ENCODE measurements at places on chromosomes 1 and 21.
A peak's percentile ranks its signal among the peaks of the same experiment; 100 is the strongest.

- DNase-seq, result no peak
Observed at GRCh38 chr1:18090636-18091035, 17.0 kb upstream of the IGSF21 start.

DNA sequence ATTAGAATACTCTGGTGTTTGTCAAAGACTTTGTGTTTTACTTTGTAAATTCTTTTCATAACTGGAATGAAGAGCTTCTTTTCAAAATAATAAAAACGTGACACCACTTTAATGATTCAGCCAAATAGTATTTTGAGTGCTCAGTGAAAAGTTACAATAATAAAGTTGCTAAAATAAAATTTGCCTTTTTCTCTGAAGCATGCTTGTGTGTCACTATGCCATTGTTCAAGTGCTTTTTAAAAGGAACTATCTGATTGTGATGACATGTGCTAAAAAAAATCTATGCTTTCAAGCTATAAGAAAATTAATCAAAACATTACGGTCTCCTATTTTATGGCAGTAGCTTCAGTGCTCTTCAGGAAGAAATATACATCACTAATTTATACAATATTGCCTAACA, 1290.5 kb upstream of the B3GALT2 start:
- no peak for DNase-seq

DNA sequence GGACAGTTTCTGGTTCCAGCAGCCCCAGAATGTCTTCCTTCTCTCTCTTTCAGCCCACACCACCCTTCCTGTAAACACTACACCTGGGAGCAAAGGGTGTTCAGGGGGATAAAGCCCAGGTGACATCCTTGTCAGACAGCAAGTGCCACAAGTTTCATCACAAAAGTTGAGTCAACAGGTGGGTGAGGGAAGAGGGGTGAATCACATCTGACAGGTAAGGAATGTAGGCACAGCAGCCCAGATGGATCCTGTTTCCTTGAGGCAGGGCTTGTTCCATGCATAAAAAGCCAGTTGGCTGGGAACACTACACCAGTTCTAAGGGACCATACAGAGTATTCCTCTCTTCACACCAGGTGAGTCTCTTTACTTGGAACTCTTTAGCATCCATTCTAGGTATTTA, at the start of gene SPRR1B:
SPRR1B (plus strand) TSS at position 309 of the 400 bp plus-strand sequence. CDS start 1,143 bp downstream, outside the sequence.
- DNase-seq, result no peak

DNA sequence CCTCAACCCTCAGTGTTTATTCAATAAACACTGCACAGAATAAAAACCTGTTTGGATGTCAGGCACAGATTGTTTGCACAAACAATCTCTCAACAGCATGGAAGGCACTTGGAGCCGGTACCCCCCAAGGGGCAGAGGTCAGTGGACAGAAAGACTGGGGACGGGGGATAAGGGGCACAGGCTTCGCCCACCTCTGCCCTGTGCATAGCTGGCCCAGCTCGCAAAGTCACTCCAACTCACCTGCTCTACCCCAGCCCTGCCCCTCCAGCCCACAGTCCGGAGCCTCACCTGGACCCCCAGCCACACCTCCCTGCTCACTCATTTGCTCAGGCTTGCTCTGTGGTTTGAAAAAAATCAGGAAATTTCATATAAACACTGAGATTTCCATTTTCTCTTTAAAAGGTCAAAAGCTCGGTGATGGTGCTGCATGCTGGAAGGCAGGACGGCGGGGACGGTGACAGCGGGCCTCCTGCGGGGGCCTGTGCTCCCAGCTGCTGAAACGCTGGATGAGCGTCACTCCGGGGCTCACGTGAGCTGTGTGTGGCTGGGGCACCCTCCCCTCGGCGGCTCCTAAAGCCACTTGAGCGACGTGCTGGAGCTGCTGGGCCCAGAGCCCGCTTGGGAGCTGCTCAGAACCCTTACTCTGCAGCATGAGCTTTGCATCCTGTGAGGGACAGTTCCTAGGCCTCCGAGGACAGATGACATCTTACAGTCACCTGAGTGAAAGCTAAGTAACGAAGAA, 54.5 kb downstream of the PRDM15 start:
- DNase-seq, result no peak

GRCh38 chr1:172628401-172628800, 30.5 kb upstream of the FASLG start:
- no peak for DNase-seq

DNA sequence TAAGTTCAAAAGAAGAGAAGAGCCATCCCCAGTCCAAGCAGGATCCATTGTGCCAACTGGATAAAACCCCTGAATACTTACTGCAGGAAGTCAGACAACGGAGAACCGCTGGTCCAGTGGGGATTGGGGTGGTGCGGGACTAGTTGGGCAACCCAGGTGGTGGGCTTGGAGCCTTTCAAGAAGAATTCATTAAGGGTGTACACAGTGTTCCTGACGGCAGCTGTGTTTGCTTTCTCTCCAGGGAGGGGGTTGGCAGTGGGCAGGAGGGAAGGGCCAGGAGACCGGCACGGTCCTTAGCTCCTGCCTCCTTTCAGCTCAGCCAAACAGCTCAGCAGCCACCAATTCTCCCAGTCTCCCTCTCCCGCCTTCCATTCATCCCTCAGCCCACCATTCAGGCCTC, 7.1 kb upstream of the CDK18 start:
- no peak for DNase-seq

GRCh38 chr1:223783676-223784075, 62.1 kb downstream of the TP53BP2 start:
- no peak for DNase-seq

GRCh38 chr1:108830119-108831008, 26.5 kb downstream of the AKNAD1 start:
- no peak for DNase-seq

DNA sequence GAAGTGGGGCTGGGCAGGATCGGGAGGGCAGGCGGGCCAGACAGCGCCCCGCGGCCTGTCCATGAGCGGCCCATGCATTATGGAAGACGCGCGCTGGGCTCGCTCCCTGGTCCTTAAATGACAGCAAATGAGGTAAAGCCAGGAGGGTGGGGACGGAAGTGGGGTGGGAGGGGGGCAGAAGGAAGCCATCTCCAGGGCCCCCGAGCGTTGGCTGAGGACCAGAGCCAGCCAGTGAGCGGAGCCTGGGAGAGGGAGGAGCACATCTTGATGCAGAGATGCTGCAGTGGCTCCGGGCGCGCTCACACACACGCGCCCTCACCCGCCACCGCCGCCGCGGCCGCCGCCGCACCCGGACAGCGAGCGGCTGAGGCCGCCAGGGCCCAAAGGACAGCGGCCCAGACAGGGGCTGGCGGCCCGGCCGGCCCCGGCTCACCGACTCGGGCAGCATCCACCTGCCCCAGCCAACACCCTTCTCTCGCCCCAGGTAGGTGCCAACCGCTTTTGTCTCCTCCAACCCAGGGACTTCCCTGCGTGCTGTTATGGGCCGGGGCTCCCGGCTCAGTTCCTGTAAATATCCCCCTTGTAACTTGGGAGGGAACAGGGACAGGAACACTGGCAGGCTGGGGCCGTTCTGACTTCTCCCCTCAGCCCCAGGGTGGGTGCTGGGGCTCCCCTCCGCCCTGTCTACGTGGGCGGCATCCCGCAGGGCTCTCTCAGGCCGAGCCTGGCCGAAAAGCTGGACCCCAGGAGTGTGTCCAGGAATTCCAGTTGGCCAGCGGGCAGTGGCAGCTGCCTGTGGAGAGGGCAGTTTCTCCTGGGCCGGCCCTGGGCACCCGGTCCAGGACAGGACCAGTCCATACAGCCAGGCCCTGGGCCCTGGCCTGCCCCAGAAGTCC, at the start of gene CNTN2:
CNTN2 (plus strand) TSS at position 302 of the 896 bp plus-strand sequence. CDS start 9,974 bp downstream, outside the sequence.
- DNase-seq, result no peak

DNA sequence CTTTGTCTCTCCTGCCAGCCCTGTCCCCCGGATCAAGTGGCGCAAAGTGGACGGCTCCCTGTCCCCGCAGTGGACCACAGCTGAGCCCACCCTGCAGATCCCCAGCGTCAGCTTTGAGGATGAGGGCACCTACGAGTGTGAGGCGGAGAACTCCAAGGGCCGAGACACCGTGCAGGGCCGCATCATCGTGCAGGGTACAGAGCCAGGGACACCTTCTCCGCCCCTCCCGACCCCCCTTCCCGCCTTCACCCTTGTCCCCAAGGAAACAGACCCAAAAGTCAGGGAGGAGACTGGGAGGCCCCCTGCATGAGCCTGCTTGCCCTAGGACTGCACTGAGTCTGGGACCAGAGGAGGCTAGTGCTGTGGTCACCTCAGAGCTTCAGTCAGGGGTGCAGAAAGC, 18.2 kb downstream of the CNTN2 start:
- DNase-seq, result no peak

- DNase-seq, result no peak
Observed at GRCh38 chr1:22402356-22403053, 49.1 kb upstream of the ZBTB40 start.

DNA sequence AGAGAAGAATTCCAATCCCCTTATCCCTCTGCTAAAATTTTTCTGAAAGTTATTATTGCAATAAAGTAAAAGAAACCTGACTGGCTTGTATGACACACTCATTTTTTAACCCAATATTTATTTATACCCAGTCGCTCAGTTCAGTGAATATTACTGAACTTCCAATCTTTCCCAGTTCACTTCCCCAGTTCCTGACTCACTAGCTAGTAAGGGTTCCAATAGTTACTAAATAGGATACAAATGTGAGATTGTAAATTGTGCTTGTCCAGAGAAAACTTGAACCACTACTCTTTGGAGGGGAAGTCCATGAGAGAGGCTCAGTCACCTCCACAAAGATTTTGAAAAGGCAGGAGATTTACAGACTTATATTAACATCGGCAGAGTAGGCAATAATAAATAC, 31.4 kb downstream of the PRDX6 start:
- no peak for DNase-seq

GRCh38 chr1:119279456-119280381, 88.9 kb upstream of the HAO2 start:
- DNase-seq, result no peak

- DNase-seq, result no peak
Observed at GRCh38 chr1:208084220-208084619, 160.0 kb downstream of the PLXNA2 start.

- DNase-seq, result no peak
Observed at GRCh38 chr1:117590273-117590925, 15.4 kb upstream of the TENT5C start.

DNA sequence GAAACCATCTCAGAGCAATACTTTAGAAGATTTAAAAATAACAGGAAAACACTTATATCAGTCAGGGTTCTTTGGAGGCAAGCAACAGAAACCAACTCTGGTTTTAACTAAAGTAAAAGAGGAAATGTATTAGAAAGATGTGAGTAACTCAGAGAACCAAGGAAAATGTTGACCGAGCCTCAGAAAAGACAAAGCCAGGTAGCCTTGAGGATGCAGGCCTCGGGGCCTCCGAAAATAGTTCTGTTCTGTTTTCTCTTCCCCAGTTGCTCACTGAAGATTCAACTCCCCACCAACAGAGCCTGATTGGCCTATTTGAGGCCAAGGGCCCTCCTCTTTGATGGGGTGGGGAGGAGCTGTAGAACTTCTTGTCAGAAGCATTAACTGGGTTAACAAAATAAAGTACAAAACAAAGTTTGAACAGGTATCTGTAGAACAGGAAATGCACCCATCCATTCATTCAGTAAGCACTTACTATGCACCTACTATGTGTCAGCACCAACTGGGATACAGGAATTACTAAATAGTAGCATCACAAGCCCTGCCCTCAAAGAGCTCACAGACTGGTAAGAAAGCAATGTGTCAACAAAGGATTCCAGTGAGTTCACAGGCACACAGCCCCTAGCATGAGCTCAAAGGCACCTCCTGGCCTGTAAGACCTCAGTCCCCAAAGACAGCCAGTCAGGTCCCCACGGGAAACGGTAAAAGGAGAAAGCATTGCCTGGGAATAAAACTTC, 12.6 kb downstream of the SLAMF8 start:
- DNase-seq, result no peak

- DNase-seq, result no peak
Observed at GRCh38 chr1:78263459-78263858, 217.7 kb downstream of the GIPC2 start.

DNA sequence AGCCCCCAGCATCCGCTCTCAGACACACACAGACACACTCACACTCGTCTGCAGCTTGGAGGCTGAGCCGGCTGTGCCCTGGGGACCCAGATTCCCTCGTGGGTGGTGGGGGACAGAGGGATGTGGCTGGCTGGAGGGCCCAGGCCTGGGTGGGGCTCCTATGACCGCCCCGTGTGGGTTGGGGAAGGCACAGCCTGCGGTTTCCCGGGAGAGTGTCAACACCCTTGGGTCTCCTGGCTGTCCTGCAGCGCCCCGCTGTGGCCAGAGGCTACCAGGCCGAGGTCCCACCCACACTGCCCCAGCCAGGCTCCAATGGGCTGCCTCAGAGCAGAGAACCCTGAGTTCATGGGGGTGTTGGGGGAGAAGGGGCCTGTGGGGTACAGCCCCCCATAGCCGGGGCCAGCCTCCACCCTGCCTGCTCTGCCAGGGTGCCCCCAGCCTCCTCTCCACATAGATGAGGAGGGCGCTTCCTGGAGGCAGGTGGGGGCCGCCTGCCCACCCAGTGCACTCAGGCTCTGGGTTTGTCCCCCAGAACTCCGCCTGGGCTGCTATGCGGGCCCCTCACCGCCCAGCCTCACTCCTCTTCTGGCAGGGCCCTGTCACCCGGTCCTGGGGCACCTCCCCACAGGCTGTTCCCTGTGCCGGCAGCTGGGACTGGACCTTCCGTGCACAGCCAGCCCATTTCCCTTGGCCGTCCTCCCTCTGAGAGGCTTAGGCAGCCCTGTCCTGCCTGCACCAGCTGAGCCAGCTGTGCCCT, at the start of gene TTC34:
TTC34 (minus strand) TSS at position 159 of the 757 bp plus-strand sequence. CDS start 866 bp downstream, outside the sequence.
- DNase-seq, result peak; percentile 62

DNA sequence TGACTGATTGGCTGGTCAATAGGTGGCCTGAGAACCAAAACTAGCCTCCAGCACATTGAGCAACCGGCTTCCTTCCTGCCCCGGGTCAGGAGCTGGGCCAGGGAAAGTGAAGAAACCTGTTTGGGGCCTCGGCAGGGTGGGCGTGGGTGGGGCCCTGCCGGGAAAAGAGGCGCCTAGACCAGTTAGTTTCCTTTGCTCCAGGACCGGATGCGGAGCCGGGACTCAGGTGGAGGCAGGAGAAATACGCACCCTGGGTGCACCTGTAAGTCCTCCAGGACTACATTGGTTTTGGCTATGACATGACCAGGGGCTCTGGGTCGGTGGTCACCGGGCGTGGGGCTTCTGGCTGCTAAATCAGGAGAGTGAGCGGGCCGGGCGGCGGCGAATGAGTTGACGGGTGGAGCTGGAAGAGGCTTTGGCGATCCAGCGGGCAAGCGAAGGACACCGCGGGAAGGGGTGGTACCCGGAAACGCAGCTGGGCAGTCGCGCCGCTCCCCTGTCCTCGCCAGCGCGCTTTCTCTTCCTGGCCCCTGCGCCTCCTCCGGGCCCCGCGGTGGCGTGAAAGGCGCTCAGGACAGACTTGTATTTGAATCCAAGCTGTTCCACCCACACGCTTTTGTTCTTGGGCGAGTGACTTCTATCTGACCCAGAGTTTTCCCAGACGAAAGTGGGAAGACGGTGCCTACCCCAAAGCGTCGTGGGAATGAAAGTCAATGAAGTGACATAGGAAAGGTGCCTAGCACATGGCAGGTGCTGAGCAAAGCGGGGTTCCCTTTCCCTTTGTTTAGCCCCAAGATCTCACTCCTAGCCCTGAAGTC, 30.6 kb upstream of the JUN start:
- DNase-seq, result no peak

DNA sequence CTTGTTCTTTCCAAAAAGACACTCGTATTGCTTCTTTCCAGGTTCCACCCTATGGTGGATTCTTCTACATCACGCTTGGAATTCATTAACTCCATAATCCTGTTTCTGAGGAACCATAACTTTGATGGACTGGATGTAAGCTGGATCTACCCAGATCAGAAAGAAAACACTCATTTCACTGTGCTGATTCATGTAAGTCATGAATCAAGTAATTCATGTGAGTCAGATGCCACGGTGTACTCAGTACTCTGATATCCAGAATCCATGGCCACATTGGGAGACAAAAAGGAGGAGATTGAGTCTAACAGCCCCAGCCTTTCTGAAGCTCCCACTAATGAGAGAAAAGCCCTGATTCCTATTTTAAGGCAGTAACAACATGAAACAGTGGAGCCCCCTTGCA, 7.4 kb downstream of the CHI3L2 start:
- no peak for DNase-seq

Data from activated CD4-positive, alpha-beta memory T cell treated with anti-CD3 and anti-CD28 coated beads for 36 hours (primary cell).